ENCODE measurements at places on chromosomes 3 and 15.
A peak's percentile ranks its signal among the peaks of the same experiment; 100 is the strongest.

- peak; percentile 25 for DNase-seq
Observed at GRCh38 chr3:133763797-133764683, 17.8 kb downstream of the TF start.

DNA sequence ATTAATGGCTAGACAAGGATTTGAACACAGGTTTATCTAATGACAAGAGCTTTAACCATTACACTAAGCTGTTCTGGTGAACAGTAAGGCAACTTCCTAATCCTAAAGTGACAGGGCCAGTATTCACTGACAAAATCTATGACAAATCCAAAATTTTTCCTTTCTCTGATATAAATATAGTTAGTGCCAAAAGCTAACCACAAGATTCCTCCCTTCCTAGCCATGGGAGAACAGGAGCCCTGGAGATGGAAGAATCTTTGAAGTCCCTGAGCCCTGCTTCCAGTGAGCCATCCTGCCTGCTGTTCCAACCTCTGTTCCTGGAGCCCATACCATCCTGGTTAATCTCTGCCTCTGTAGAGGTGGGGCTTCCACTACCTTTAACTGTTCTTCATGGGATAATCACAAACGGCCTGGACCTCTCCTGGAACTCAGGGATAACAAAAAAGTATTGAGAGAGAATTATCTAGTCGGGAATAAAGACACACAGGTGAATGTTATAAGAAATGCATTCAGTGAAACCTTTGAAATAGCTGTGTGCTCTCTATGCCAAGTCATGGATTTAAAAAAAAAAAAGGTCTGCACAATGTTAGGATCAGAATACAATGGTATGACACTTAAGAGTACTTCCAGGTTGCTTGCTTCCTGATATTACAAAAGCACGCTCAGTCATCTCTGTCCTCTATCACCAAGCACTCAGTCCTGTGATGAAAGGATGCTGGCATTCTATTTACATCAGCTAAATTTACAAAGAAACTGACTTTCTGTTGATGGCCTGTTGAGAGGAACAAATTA, 235.8 kb downstream of the SUCLG2 start:
- DNase-seq, result no peak

DNA sequence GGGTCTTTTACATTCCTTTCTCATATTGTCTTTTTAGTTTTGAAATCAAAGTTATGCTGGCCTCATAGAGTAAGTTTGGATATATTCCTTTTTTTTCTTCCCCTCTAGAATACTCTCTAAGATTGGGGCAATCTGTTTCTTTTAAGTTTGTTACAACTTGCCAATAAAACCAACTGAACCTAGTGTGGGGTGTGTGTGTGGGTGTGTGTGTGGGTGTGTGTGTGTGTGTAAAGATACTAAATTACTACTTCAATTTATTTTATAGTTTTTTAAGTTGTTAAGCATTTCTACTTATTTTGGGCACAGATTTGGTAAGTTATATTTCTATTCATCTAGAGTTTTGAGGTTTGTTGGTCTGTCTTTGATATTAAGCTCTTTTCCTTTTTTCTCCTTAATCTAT, 198.2 kb upstream of the TMC3 start:
- no peak for DNase-seq

DNA sequence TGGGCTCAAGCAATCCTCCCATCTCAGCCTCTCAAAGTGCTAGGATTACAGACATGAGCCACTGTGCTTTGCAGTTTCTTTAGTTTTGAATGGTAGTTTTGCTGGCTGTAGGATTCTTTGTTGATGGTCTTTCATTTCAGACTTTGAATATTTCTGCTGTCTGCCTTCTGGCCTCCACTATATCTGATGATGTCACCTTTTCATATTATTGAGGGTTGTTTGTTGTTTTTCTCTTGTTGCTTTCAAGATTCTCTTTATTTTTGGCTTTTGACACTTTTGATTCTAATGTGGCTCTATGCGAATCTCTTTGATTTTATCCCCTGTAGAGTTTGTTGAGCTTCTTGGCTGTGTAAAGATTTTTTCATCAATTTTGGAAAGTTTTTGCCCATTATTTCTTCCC, 79.0 kb upstream of the MANF start:
- DNase-seq, result no peak

DNA sequence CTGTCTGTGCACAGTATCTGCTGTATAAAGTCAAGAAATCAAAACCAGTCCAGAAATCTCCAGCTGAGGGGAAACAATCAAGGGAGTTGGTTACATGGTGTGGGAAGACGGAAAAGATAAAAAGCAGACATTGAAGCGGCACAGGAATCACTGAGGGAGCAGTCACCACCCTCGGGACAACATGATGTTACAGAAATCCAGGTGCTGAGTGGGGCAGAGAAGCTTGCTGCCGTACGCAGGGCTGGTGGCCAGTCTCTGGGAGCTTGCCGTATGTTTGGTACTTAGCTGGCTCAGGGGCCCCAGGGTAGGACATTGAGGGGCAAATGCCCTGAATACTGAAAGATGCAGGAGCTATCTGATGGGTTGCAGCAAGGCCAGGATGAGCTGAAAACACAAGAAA, 237.9 kb downstream of the EDEM1 start:
- no peak for DNase-seq

- DNase-seq, result no peak
Observed at GRCh38 chr3:69016901-69017300, 3.4 kb upstream of the EOGT start.
